Omental fat pad (tissue), 4 donors: ENCODE measurements at places on chromosomes 1 and 21. TPM values are rescaled to one million over a fixed set of nuclear protein-coding genes. Genes with fewer than 3 reads are reported as not detected.

The TNNT2 gene
- total RNA-seq = not detected

The SYDE2 gene
- 8.4 TPM for total RNA-seq

DNA sequence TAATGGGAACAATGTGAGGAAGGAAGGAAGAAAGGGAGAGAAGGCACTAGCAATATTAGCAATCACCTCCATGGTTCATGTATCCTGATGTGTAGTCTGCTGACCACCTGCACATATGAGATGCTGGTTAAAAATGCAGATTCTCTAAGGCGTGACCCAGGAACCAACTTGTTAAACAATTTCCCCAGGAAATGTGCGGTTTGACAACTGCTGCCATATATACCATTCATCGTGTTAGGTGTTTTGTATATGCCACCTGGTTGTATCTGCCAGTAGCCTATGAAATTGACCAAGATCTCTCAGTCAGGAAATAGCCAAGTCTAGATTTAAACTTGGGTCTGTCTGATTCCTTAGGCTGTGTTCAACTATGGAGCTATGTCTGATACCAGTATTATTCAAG lies 4.1 kb downstream of the SEMA4A start:
- no peak for DNase-seq

DNA sequence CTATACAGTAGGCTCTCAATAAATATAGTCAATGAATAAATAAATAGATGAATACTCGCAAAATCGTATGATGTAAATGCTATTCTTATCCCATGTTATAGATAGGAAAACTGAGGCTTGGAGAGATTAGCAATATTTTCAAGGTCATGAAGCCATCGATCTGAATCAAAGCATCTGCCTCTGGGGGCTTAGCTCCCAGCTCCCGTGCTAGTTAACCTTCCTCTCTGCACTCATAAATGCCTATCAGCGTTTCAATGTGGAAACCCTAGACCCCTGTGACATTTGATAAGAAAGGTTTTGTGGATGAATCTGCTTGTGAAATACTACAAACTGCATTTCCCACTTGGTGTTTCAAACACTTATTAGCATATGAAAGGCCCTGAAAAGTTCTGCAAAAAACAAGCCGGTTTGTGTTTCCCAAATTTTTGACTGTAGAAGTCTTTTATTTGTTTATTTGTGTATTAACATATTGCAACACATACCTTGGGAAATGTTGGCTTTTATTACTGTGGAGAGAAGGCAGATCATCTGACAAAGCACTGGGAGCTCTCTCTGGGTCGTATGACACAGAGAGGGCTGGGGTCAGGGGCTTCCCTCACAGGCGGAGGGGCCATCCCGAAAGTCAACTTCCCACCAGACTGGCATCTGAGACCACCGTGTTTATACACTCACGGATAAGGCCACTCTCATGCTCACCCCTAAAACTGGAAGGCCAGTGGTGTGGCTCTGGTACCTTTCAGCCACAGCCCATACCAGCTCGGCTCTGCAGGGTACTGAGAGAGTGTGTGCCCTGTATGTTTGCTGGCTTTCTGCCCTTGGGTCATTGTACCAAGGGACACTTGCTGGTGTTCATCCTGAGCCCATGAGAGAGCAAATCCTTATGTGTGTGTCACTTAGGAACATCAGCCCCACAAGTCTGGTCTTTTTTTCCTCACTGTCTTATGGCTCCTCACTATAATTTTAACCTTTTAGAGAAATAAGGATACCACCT lies 993 bp upstream of the PROK1 start:
- no peak for DNase-seq

DNA sequence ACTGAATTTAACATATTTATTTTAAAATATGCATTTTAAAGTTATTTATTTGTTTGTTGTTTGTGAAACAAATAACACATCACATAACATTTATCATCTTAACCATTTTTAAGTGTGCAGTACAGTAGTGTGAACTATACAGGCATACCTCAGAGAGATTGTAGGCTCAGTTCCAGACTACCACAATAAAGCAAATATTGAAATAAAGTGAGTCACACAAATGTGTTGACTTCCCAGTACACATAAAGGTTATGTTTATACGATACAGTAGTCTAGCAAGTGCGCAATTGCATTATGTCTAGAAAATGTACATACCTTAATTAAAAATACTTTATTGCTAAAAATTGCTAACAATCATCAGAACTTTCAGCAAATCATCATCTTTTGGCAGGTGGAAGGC lies 739.4 kb upstream of the ADGRL4 start:
- DNase-seq = no peak
